Effector memory CD4-positive, alpha-beta T cell (primary cell): ENCODE measurements at places on chromosomes 5 and 9.

- DNase-seq, result no peak
Observed at GRCh38 chr9:128182893-128183588, 8.3 kb downstream of the CIZ1 start.

DNA sequence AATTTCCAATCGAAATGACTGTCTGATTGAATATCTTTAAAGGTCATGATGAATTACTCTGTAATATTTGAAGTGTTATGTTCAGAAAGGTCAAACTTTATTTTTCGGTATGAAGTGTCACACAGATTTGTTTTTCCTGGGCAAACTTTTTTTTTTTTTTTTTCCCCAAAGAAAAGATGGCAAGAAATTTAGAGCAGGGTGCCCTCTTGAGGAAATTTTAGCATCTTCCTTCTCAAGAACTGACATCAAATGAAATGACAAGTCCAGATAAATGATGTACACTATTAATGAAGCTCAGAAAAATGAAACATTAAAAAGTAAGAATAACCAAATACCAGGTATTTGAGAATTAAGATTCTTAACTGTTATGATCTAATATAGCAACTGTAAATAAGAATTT is 123.6 kb downstream of the INVS start:
- no peak for DNase-seq

DNA sequence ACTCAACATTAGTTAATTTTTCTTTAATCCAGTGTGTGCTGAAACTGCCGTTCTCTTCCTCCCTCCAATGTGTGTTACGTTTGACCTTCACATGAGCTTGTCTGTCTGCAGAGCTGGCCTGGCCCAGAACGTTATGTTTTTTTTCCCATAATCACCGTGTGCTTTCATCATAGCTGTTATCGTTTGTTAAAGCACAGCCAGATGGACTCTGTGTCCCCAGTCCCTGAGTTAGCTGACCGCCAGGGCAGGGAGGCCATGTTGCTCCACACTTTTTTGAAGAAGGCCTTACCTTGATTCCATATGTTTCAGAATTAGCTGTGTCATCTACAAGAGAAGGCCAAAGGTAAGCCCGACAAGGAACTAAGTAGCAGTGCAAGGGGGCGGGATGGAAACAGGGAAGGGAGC is 55.7 kb downstream of the HSD17B3 start:
- no peak for DNase-seq

GRCh38 chr9:99573085-99573484 is 248.6 kb upstream of the NR4A3 start:
- no peak for DNase-seq

DNA sequence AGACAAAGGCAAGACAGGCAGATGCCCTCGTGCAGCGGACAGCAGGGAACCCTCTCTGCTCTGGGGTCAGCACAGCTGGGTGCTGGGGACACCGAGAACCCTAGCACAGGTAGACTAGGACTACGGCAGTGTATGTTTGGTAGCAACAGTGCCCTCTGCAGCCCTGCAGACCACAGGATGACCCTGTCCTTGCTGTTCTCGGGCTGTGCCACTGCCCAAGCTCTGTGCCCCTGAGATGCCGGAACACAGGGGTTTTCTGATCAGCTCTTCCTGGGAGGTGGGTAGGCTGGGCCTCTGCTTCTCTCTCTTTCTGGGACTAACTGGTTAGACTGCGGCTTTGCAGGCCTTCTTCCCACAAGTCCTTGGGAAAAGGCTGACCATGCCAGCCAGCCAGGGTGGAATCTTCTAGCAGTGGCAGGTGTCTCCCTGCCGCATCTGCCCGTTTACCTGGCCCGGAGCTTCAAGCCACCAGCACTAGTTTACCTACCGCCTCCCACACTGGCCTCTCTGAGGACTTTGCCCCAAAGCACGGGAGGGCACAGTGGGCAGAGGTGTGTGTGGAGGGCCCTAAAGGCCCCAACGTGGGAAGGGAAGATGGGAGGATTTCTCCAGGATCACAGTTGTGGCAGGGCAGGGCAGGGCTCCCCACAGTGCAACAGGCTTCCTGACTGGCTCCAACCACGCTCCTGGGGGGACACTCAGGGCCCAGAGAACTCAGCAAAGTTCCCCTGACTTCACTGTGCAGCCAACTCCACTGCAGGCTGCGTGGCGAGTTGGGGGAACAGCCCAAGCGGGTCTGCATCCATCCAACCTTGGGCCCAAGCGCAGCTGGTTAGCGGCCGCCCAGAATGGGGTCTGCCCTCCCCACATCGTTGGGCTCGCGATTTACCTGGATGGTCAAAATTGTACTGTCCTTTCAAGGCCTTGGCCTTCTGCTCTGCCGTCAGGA is 1.2 kb downstream of the UCK1 start:
- no peak for DNase-seq

DNA sequence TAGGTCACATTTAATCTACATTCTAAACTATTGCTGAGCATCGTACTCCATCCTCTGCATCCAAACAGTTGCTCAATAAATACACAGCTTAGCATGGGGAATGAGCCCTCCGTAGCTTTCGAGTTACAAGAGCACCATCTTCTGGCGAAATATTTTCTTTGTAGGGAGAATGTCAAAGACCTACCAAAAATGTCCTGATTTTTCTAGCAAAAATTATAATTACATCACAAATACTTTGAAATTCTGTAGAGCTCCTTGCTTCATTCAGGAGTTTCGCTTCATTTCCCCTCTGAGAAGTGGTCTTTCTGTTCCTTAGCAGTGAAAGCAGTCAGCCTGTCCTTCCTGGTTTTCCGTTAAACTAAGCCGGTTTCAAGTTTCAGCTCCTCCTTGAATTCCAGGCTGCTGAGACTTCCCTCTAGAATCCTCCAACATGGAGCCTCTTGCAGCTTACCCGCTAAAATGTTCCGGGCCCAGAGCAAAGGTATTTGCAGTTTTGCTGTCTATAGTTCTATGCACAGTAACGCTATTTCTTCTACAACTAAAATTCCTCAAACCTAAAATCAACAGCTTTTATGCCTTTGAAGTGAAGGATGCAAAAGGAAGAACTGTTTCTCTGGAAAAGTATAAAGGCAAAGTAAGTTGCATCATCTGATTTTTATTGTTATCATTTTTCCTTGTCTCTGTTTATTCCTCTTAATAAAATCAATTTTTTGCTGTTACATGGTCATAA is at the start of gene GPX8:
Gene GPX8, plus strand, starts transcription at position 409 of the 730 bp plus-strand sequence. Its CDS starts 22 bp downstream, at position 431.
- no peak for DNase-seq
